Activated CD4-positive, alpha-beta T cell treated with anti-CD3 and anti-CD28 coated beads for 36 hours (primary cell): ENCODE measurements at places on chromosomes 12 and 14. TPM values are rescaled to one million over a fixed set of nuclear protein-coding genes. Genes with fewer than 3 reads are reported as not detected.
A peak's percentile ranks its signal among the peaks of the same experiment; 100 is the strongest.

- DNase-seq = no peak
Observed at GRCh38 chr12:5047094-5047493, 3.4 kb downstream of the KCNA5 start.

DNA sequence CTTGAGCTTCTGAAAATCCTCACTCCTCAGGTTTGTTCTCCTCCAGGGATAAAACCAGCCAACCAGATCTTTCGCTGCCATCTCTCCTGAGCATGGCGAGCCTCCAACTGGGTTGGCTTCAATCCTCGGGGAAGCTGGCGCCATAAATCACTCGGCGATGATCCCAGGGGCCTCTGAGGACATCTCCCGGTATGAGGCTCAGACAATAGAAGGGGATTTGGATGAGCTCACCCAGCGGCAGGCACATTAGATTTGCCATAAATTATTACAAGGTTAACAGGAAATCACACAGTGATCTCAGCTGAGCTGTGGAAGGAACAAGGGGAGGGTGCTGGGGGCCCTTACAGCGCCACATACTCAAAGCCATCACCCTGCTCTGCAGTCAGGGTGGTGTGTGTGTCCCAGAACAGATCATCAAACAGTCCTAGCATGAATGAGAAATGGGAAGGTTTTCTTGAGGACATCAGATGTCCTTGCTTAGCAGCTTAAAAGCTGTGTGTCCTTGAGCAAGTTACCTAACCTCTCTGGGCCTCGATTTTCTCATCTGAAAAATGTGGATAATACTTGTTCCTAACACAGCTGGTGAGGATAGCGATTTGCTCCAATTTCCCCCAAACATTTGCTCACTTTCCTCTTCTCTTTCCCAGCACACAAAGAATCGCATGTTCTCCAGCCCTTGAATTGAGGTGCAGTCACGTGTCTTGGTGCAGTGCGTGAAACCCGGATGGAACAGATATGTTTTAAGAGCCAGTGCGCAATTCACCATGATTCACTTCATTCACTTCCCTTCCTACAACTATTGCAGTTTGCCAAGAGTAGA, 142.8 kb downstream of the SCARB1 start:
- DNase-seq = no peak

GRCh38 chr12:47277972-47278448, 198.3 kb upstream of the AMIGO2 start:
- peak; percentile 24 for DNase-seq

DNA sequence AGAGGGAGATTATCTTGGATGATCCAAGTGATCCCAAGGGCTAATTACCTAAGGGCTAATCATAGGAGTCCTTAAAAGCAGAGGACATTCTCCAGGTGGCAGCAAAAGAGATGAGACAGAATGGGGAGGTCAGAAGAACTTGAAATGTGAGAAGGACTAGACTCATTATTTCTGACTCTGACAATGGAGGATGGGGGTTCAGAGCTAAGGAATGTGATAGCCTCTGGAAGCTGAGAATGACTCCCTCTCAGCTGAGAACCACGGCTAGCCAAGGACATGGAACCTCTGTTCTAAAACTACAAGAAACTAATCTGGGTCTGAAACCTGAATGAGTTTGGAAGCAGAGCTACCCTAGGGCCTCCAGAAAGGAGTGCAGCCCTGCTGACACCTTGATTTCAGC, 35.6 kb upstream of the ANKS1B start:
- DNase-seq = no peak

GRCh38 chr12:76421046-76421445, 72.8 kb upstream of the BBS10 start:
- DNase-seq = no peak

- peak; percentile 28 for DNase-seq
Observed at GRCh38 chr12:56469007-56469930, 891 bp downstream of the SPRYD4 start.

DNA sequence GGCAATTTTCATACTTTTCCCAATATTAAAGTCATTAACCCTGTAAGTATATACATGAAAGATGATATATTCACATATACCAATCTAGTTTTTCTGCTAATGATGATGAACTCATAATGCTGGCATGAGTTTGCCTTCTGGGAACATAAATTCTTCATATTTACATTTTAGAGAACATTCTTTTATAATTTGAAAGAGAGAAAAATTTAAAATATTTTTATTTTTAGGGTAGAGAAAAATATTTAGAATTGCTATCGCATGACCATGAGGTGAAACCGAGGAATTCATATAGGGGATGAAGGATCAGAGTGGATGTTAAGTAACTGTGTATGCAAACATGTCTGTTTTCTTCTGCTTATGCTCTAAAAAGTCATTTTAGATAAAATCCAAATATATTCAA, 825.3 kb upstream of the FLRT2 start:
- no peak for DNase-seq

GRCh38 chr14:99360774-99361595, 89.0 kb upstream of the BCL11B start:
- peak; percentile 21 for DNase-seq

DNA sequence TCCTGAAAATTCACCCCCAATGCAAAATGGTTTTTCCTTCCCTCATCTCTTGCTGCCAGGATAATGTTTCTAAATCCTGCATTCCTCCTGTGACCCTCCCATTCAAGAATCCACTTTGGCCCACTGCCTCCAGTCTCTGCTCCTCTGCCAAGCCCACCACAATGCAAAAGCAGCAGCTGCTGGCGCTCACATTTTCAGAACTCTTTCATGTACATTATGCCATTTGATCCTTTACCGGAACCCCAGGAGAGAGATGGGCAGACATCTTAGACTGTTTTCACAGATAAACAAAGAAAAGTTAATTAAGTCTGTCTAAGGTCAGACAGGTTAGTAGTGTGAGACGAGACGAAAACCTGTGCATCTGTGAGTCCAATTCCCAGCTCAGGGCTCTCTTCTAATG, 12.9 kb downstream of the LRIG3 start:
- DNase-seq = no peak

- no peak for DNase-seq
Observed at GRCh38 chr12:93139028-93139665, 210.1 kb upstream of the EEA1 start.

GRCh38 chr12:124604264-124604680, 36.9 kb upstream of the NCOR2 start:
- no peak for DNase-seq

DNA sequence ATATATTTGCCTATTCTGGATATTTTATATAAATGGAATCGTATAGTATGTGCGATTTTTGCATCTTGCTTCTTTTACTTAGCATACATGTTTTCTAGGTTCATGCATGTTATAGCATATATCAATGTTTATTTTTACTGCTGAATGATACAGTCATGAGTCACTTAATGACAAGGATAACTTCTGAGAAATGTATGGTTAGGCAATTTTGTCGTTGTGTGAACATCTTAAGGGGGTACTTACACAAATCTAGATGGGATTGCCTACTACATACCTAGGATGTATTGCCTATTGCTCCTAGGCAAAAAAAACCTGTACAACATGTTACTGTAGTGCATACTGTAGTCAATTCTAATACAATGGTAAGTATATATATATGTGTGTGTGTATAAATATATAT, 8.8 kb downstream of the USP15 start:
- DNase-seq = no peak

DNA sequence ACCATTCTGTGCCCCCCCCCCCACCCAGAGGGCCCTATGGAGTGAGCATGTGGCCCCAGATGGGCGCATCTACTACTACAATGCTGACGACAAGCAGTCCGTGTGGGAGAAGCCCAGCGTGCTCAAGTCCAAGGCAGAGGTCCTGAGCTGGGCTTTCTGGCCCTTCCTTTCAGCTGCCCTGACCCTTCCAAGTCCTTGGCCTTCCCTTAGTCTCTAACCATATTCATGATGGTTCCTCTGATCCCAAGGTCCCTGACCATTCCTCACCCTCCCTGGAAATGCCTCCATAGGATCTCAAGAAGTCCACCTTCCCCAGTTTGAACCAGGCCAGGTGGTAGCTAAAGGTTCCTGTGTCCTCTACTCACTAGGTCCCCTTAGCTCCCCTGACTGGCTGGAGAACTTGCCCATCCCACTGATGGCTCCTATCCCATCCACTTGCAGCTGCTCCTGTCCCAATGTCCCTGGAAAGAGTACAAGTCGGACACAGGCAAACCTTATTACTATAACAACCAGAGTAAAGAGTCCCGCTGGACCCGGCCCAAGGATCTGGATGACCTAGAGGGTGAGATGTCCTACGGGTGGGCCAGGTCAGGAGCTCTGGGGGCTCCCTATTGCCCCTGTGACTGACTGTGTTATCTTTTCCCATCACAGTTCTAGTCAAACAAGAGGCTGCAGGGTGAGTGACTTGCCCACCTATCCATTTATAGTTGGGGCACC, 9.8 kb downstream of the PRPF40B start:
- DNase-seq = no peak

DNA sequence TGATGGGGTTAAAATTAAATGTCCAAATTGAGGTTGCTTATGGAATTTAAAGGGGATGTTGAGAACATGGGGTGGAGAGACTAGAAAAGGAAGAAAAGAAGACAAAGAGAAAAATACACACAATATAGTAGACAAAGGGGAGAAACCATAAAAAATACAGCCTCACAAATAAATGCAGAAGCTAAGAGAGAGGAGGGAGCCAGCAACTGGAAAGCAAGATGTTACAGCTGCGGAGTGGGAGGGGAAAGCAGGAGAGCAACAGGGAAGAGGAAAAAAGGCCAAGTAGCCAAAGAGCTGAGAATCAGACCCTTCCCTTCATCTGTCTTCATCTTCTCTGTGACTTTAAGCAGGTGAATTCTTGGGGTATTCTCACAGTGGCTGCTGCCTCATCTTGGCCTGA, 39.7 kb upstream of the SMUG1 start:
- DNase-seq = no peak

Gene KRT82
- total RNA-seq = not detected

Gene ZNF605
- 8.0 TPM for total RNA-seq

Gene RTN1
- total RNA-seq = not detected

Gene ASCL1
- total RNA-seq = not detected

Gene SLC39A5
- 0.53 TPM for total RNA-seq

Gene ARHGAP9
- total RNA-seq = 101 TPM

Gene NANOG
- not detected for total RNA-seq

Gene CACNA1C
- total RNA-seq = 0.11 TPM

Gene IGF1
- not detected for total RNA-seq
